ENCODE measurements at places on chromosomes 5 and 9.
A peak's percentile ranks its signal among the peaks of the same experiment; 100 is the strongest.

DNA sequence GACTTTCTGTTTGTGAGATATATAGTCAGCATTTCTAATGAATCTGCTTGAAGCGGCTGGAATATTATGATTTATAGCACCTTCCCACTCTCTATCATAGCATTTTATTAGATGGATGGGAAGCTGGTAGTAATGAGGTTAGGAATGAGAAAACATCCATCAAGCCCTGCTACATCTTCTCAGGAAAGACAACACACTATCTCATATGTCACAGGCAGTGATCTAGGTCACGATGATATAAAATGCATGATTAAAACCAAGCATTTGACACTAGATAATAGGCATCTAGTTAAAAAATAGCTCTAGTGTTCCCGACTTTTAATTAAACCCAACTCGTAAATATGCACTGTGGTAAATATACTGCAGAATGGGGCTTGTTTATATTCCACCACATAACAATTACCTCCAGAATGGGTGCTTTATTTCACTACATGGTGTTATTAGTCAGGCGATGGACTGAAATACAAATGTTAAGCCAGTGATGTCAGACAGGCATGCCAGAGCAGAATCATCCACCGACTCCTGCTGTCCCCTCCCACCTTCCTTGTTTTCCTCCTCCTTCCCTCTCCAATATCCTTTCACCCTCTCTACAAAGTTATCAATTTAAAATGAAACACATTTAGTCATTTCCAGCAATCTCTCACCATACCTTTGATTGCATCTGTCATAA, 286.8 kb downstream of the SPATA31D1 start:
- no peak for DNase-seq

GRCh38 chr9:107051392-107051791, 188.4 kb downstream of the ZNF462 start:
- no peak for DNase-seq

DNA sequence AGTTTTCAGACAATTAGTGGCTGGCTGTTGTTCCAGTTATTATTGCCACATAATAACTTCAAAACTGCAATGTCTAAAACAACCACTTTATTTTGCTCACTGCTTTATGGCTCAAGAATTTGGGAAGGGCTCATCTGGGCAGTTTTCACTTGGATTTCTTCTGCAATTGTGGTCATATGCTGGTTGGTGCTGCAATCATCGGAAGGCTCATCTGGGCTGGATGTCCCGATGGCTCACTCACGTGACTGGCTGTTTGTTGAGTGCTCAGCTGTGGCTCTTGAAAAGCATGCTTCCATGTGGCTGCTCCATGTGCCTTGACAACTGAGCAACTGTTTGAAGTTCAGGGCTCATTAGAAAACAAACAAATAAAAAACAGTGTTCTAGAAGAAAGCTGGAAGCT, 1032.5 kb downstream of the DTWD2 start:
- DNase-seq = no peak

GRCh38 chr5:9851458-9851857, 221.3 kb upstream of the TAS2R1 start:
- DNase-seq = no peak

DNA sequence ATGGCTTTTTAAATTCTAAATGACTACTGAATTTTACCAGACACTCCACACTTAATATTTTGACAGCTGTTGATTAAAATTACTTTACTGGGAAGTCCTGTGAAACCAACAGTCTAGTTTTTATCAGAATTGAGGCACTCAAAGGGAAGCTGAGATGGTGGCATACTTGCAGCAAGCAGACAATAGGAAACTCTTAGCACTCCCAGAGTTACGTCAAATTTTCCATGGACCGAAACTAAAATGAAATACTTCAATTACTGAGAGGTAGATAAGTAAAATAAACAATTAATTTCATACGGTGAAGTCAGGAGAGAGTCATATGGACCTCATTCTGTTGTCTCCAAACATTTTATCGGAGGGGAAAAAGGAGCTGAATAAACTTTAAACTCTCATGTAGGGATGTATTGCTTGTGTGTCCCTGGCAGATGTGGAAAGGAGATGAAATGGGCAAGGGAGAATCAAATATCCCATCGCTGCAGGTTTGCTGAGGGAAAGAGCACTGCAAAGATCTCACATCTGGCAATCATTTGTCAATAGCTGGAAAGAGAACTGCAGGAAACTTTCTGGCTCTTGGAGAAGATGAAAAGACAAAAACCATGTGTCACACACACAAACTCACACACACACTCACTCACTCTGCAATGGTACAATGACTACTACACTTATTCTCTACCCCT, 189.4 kb downstream of the BNC2 start:
- no peak for DNase-seq

DNA sequence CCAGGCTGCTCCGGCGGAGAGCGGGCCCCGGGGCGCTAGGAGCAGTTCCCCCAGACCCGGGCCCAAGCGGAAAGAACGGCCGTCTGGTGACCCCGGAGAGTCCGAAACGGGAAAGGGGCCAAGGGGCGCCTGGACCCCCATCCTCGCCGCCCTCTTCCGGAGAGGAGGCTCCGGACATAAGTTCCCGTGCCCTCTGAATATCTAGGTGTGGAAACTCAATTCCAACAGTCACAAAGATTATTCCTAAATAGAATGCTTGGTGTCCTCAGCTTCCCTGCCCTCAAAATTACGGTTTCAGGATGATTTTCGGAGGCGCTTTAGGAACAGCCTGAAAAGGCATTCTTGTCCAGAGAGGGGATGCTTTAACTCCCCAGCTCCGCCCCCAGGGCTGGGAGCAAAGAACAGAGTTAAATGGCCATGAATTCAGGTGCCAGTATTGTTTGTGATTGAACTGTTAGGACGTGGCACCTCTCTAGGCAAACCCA, 681 bp upstream of the LHFPL2 start:
- DNase-seq = no peak

DNA sequence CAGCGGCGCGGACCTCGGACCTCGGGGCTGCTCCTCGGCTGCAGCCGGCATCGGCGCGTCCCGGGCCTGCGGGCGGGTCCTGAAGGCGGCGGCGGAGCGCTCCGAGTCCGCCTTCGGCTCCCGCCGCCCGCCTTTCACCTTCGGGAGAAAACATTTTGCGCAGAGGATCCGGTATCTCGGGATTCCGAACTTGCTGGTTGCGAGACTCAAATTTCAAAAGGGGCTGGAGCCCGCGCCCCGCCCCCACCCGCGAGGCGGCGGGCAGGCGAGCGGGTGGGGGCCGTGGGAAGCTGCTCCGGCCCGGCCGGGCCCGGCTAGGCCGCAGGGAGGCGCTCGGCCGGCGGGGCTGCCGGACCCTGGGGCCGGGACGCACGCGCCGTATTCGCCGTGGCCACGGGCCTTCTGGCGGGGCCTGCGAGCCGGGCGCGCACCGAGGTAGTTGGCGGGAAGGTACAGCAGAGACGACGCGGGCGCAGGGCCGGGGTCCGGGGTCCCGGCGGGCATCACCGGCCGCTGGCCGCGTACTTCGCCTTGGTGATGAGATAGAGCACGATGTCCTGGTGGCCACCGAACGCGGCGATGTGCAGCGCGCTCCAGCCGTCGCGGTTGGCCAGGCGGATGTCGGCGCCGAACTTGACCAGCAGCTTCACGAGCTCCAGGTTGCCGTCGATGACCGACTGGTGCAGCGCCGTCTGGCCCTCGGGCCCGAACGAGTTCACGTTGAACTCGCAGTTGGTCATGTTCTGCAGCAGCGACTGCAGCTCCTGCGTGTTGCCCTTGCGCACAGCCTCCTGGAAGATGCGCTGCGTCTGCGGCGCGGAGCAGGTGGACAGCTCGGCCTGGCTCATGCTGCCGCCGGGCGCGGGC, 757 bp downstream of the NRARP start:
- DNase-seq = peak; percentile 73

- peak; percentile 30 for DNase-seq
Measured at GRCh38 chr5:114789773-114790402, 379.8 kb downstream of the TRIM36 start.

DNA sequence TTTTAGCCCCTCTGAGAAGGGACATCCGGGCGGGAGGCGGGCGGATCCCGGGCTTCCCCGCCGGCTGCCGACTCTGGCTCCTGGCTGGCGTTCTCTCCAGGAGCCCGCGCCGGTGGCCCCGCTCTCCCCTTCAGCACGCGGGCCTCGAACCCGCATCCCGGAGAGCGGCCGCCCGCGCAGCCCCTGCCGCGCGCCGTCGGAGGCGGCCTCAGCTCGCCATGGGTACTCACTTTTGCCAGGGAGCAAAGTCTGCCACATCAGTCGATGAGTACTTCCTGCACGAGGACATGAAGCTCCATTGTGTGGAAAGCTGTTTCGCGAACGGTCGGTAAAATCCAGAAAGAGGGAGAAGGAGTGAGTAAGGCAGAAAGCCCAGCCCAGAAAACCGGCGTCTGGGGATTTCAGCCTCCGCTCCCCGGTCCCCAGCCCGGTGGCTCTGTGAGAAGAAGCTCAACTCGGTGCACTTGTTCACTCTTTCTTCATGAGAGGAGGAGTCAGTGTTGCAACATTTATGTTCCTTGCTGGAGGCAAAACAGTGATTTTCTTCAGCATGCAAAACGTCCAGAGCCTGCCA, at the start of gene PRLR:
Gene PRLR, minus strand, starts transcription at position 450 of the 574 bp plus-strand sequence. CDS start 140,867 bp downstream, outside the sequence.
- peak; percentile 37 for DNase-seq

- DNase-seq = no peak
Measured at GRCh38 chr5:135824541-135825041, 9.9 kb upstream of the SLC25A48 start.

GRCh38 chr9:133742849-133743444, 4.8 kb upstream of the SARDH start:
- peak; percentile 91 for DNase-seq

GRCh38 chr5:133775584-133776304, 163.4 kb upstream of the FSTL4 start:
- DNase-seq = no peak

Data from GM13976 (cell line).